ENCODE measurements at places on chromosomes 6 and 20. TPM values are rescaled to one million over a fixed set of nuclear protein-coding genes. Genes with fewer than 3 reads are reported as not detected.
A peak's percentile ranks its signal among the peaks of the same experiment; 100 is the strongest.

DNA sequence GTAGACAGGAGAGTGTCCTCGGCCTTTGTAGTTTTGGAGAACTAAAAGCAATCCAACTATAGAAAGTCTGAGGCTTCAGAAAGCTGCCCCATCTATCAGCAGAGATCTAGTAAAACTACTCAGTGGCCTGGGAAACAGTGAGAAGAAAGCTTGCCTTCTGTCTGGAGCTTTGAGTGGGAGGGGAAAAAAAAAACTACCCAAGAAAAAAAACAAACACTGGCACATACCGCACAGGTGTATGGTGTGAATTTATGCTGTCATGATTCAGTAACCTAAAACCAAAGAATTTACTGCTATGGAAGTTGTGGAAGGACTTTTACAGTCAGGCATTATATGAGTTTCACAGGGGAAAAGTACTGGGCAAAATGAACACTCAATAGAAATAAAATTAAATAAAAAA, 280.5 kb downstream of the ADGRB3 start:
- DNase-seq = no peak

DNA sequence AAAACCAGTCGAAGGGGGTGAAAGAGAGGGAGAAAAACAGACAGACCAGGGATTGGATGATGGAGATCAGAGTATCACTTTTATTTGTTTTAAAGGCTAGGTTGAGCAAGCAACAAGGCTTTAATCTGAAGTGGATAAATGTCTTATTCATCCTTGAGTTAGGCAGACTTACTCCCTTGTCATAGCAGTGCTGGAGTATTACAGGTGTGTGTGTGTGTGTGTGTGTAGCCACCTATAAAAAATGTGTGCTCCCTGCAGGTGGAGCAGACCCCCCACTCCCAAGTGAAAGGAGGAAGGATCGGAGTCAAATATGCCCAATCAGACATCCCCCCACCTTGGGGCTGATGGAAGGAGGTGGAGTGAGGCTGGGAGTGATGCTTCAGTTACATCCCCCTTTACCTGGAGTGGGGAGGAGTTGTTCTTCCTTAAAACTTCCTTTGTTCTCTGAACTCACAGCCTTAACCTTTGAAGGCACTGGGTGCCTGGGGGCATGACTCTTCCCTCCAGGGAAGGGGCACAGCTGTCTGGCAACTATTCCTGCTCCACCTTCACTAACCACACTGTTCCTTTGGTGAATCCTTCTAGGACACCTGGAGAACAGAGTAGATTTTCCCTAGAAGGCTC, 27.3 kb downstream of the PTK7 start:
- DNase-seq = no peak

- DNase-seq = no peak
These were observed 563.4 kb downstream of the BMP2 start for GRCh38 chr20:7330850-7331249.

DNA sequence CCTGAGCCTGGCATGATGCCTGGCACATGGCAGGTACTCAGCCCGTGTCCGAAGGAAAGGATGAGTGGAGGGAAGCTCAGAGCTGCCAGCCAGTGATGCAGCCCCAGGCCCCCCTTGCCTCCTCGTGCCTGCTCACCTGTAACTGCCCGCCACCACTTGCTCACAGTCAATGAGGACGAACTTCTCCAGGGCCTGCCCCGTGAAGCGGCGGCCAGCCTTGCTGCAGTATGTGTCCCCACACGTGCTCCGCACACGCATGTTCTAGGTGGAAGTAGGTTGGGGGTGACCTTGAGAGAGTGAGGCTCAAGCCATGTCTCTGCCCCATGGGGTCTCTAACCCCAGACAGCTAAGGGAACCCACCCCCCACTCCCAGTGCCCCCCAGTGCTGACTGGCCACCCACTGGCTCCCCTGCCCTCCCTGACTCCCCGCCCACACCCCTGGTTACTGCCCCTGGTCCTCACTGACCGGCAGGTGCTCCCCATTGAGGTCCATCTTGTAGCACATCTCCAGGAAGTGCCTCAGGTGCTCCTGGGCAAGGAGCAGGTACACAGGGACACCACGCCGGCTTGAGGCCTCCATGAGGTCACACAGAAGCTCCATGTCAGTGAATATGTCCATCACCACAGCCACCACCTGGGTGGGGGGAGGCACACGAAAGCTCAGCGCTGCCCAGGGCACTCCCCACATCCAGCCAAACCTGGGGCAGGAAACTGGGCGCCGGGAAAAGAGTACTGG, 3.7 kb downstream of the FAM83C start:
- DNase-seq = no peak

DNA sequence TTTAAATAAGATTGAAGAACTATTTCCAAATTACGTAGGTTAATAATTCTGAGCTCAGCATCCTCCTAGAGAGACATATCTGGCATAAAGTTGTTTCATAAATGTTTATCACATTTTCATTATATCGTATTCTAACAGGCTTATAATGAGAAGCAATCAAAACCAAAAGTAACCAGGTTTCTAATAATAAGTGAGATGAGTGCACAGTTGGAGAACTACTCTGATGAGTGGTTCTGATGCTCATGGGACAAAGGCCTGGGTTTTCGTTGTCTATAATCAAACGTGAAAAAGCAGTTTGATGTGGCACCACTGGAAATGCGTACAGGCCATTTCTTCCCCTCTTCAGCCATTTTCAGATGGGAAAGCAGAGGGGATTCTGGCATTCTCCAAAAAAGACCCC, 4.7 kb upstream of the SERPINB6 start:
- no peak for DNase-seq

GRCh38 chr6:140854318-140854717, 1278.4 kb upstream of the GJE1 start:
- no peak for DNase-seq

DNA sequence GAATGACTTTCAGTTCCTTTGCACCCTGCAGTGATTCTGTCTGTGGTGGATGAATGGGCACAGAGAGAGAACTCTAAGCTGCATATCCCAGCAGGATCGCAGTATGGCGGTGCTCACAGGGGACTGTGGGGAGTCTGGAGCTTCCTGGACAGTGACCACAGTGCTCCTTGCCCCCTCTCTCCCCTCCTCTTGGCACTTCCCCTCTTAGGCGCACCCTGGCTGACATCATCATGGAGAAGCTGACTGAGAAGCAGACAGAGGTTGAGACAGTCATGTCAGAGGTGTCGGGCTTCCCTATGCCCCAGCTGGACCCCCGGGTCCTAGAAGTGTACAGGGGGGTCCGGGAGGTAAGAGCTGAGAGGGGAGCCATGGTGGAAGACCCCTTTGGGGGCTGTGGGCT, 8.6 kb downstream of the BYSL start:
- no peak for DNase-seq

DNA sequence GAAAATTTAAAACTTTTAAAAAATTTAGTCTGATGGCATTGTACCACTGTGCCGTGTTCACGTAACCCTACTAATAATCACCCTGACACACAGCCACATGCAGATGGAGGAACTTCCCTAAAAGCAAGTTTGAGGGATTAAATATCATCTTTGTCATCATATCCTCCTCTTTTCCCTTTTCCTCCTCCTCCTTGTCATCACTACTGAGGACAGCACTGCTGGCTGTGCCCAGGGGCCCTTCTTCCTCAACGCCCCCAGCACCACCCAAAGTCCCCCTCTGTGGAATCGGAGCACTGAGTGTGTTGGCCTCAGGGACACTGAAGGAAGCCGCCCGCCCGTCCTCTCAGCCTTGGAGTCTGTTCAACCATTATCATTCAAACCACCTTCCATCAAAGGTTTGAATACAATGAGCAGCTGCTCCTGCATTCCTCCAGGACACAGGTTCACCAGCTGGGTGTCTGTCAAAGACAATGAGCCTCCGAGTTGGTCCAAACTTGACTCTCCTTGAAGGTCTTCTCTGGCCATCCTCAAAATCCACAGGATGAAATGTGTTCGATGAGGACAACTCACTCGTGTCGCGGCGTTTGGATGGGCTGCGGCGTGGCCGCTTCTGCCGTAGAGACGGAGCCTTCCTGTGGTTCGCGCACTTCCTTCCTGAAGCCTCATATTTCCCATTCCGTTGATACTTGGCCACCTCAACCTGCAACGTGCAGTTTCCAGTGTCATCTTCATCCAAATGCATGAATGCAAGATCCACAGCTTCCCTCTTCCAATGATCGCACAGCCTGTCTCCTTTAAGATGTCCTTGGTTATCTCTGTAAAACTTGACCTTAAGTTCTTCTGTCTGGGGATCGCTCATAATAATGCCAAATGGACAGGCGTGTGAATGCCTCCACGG, 23.3 kb downstream of the NQO2 start:
- peak; percentile 40 for DNase-seq

DNA sequence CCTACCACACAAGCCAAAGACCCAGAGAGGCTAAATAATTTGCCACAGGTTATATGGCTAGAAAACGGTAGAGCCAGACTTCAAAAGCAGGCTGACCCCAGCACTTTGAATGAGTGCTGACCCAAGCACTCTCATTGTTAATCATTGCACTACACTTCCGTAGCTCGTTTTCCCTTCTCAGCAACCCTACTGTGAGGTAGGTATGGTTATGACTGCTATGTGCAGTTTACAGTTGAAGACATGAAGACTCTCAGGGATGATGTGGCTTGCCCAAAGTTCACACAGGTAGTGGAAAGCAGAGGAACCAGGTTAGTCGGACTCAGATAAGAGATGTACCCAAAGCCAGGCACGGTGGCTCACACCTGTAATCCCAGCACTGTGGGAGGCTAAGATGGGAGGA, 33.5 kb upstream of the RIMS4 start:
- DNase-seq = no peak

GRCh38 chr20:187733-188132, 1.8 kb downstream of the DEFB128 start:
- no peak for DNase-seq

DNA sequence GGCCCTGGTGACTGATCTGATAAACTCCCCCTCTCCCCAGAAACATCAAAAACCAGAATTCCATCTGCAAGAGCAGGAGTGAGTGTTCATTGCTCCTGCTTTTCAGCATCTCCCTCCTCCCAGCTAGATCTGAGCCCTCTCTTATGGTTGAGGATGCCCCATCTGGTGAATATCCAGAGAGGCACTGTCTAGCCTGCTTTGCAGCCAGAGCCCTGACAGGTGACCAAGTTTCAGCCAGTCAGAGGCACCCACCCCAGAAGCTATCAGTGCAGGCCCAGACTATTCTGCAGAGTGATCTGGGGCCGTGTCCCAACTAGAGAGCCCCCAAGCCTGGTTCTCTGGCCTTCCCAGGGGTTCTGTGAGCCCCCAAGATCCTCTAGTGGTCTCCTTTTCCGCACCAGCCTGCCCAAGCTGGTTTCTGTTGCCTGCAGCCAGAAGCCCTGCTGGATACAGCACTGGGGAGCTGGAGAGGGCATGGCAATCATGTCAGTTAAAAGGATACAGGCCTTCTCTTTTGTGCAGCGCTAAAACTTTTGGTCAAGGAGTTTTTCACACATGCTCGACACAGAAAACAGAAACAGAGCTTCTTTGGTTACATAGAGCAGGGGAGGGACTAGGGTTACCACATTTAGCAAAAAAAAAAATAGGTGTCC, 6.6 kb upstream of the BMP7 start:
- no peak for DNase-seq

- DNase-seq = peak; percentile 20
These were observed 8.6 kb downstream of the GJA1 start for GRCh38 chr6:121443971-121444541.

DNA sequence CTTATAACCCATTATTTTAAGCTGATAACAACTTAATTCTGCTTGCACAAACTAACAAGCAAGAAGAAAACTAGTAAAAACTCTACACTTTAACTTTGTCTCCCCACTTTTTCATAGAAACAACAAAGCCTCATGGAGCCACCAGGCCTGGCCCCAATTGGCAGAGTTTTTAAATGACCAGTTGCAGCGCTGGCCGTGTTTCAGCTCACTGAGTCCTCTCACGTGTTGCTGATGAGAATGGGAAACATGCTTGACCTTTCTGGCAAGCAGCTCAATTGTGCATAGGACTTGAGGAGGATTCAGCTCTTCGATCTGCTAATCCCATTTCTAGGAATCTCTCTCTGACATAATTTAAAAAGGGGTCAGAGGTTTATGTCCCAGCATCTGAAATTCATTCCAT, 24.5 kb upstream of the GRM4 start:
- no peak for DNase-seq

- no peak for DNase-seq
These were observed 87.8 kb downstream of the PLEKHG1 start for GRCh38 chr6:150687508-150687907.

GRCh38 chr20:35039846-35040489, 52.6 kb downstream of the TRPC4AP start:
- DNase-seq = no peak

DNA sequence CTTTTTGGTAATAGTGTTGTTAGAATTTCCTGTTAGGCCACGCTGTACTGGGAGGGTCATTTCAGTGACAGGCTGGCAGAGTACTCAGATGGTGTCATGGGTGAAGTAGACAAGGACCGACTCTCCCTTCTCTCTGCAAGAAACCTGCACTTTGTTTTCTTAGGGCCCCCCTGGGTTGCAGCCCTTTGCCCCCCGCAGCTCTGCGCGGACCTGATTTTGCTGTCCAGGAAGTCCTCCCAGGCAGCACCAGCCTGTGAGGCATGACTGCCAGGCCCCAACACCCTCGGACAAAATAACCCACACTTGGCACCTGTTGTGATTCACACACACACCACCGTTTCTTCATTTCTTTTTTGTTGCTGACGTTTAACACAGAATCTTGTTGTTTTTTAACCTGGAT, 21.8 kb upstream of the CLDN20 start:
- no peak for DNase-seq

GRCh38 chr20:12535770-12536169, 473.0 kb upstream of the SPTLC3 start:
- no peak for DNase-seq

- DNase-seq = no peak
These were observed 16.8 kb downstream of the SOX4 start for GRCh38 chr6:21610341-21610740.

DNA sequence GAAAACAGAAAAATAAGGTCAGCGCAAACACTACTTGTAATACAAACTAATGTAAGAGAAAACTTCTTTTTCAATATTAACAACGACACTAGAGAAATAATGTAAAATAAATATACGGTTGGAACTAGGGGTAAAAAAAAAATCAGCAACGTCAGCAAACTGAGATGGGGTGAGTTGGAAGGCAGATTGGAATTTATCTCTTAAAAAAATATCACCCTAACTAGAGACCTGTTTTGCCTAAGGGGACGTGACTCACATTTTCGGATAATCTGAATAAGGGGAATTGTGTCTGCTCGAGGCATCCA, 705 bp upstream of the UTRN start:
- DNase-seq = no peak

GRCh38 chr6:44201200-44201599, 15.5 kb upstream of the MYMX start:
- DNase-seq = no peak

Gene BPI
- total RNA-seq = not detected

Gene KIF13A
- total RNA-seq = 22.9 TPM

Gene SIM1
- total RNA-seq = not detected

Gene ENPP1
- total RNA-seq = 5.6 TPM

Gene MYBL2
- 80.8 TPM for total RNA-seq

Gene MCCD1
- total RNA-seq = not detected

Gene CST5
- total RNA-seq = not detected

All from A172 (cell line).